ENCODE measurements at places on chromosomes 6 and 20.

- no peak for DNase-seq
Observed at GRCh38 chr6:146546443-146547043, 2.9 kb downstream of the RAB32 start.

- no peak for DNase-seq
Observed at GRCh38 chr6:18609715-18610114, 222.6 kb downstream of the RNF144B start.

GRCh38 chr6:21604081-21604480 is 10.5 kb downstream of the SOX4 start:
- DNase-seq = no peak

DNA sequence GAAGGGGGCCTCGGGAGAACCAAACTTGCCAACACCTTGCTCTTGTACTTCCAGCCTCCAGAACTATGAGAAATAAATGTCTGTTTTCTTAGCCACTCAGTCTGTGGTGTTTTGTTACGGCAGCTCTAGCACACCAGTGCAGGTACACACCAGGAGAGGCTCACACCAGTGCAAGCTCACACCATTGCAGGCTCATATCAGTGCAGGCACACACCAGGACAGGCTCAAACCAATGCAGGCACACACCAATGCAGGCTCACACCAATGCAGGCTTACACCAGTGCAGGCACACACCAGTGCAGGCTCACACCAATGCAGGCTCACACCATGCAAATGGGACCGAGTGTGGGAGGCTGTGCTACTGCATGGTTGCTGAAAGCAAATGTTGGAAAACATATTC is 4.9 kb upstream of the CTCFL start:
- DNase-seq = no peak

GRCh38 chr20:52191916-52192718 is 538 bp upstream of the ZFP64 start:
- no peak for DNase-seq

DNA sequence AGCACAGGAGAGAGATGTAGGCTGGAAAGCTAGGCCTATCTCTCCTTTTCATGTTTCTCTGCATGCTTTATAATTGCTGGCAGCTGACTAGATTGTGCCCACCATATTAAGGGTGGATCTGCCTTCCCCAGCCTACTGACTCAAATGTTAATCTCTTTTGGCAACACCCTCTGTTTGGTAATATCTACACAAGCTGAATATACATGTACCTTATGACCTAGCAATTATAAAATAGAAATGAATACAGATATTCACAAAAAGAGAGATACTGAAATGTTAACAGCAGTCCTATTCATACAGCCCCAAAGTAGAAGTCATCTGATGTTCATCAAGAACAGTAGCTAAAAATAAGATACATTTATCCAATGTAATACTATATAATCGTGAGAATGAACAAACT is 429.6 kb downstream of the EPM2A start:
- no peak for DNase-seq

- no peak for DNase-seq
Observed at GRCh38 chr20:1215386-1216170, 10.3 kb upstream of the RAD21L1 start.

- no peak for DNase-seq
Observed at GRCh38 chr6:48959251-48960060, 503.6 kb downstream of the MMUT start.

DNA sequence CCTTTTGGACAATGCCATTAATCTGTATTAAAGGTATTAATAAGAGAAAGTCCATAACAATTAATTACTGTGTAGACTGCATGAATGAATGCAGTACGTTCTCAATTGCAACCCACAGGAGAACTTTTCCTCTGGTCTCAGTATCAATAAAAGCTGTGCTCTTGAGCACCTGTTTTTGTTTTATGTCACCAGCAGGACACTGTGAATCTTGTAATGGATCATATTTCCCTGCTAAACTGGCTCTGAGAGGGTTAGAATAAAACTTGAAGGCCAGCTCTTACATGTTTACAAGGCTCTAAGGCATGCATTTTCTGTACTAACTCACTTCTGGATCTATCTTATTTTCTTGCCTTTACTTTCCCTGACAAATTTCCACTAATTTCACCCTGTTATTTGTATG is 214.3 kb upstream of the PLN start:
- DNase-seq = no peak

DNA sequence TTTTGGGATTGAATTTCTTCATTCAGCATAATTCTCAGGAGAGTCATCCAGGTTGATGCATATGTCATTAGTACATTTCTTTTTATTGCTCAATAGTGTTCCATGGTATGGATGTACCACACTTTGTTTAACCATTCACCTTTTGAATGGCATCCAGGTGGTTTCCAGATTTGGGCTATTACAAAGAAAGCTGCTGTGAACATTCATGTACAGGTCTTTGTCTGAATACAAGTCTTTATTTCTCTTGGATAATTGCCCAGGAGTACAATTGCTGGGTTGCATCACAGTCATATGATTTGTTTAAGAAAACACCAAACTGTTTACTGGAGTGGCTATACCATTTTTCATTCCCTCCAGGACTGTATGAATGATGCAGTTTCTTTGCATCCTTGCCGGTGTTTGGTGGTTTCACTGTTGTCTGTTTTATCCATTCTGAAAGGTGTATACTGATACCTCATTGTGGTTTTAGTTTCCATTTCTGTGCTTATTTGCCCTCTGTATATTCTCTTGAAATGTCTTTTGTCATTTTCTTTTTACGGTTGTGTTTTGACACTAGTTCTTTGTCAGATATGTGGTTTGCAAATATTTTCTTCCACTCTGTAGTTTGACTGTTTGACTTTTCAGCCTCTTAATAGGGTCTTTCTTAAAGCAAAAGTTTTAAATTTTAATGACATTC is 8.8 kb downstream of the CDKAL1 start:
- no peak for DNase-seq

DNA sequence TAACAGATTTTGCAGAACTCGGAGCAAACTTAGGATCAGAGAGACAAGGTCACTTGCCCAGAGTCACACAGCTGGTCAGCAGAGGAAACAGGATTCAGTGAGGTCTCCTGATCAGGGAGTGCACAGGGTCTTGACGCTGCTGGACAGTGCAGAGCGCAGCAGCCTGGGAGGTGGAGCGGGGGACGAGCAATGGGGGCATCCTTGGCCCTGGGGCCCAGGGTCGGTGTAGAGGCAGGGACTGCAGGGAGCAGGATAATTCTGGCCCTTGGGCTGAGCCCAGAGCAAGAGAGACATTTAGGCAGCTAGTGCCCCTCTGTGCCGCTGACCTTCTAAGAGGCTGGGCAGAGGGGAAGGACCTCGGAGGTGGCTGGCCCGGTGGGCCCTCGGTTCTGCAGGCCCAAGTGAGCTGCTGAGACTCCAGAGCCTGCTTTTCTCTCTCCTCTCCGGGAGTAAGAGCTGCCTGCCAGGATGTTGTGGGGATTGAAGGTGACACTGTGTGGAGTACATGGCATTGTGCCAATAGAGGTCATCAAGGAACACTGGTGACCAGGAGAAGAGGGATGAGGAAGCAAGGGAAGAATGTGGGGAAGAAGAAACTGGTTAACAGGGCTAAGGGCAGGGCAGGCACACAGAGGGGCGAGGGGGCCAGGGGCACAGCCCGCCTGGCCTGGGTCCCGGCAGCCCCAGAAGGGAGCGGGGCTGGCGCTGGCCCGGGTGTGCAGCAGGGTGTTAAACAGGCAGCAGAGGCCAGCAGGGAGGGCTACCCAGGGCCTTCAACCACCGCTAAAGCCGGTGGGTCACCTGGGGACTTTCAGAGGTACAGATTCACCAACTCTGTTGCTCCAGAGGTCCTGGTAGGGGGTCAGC is 122.0 kb downstream of the AGPAT4 start:
- DNase-seq = no peak

GRCh38 chr6:159441704-159441981 is 251.4 kb downstream of the SOD2 start:
- no peak for DNase-seq

- DNase-seq = no peak
Observed at GRCh38 chr6:135186255-135186654, 5.1 kb downstream of the MYB start.

DNA sequence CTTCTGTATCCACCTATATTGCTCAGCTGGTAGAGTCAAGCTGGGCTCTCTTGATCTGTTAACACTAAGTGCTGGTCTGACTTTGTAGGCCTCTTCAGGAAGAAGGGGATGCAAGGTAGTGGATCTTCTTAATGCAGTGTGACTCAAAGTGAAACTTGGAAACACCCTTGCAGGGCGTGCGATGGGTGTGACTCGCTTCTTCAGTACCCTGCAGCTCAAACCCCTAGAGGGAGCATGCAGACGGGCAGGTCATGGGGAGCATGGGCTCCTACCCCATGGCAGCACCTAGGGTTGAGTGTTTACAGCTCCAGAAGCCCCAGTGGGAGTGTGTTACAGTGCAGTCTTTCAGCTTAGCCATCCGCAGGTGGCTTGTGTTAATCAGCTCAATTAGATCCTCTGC is 757 bp upstream of the SAMD3 start:
- DNase-seq = peak; percentile 46

- DNase-seq = no peak
Observed at GRCh38 chr20:43178080-43178479, 11.6 kb downstream of the PTPRT start.

DNA sequence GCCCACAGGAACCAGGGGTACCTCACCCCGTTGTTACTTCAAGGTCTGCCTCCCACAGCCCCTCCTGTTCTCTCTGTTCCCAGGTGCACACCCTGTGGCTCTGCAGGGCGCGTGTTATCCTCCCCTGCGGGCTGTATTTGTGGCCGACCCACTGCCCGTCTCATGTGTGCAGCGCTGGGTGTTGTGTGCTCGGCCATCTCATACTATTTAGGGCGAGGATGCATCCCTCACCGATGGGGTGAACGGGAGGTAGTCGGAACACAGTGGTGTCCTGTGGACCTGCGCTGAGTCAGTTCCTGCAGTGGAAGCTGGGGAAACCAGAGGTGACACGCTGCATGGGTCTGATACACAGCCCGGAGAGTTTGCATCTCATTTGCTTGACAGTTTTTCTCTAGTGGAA is 94.5 kb upstream of the SULF2 start:
- DNase-seq = no peak
